Activated CD4-positive, alpha-beta T cell treated with anti-CD3 and anti-CD28 coated beads, Interleukin-2, amount 50 U/mL, for 16 hours (primary cell): ENCODE measurements at places on chromosomes 5 and 9.

- no peak for DNase-seq
Observed at GRCh38 chr9:36780186-36780585, 207.5 kb downstream of the MELK start.

DNA sequence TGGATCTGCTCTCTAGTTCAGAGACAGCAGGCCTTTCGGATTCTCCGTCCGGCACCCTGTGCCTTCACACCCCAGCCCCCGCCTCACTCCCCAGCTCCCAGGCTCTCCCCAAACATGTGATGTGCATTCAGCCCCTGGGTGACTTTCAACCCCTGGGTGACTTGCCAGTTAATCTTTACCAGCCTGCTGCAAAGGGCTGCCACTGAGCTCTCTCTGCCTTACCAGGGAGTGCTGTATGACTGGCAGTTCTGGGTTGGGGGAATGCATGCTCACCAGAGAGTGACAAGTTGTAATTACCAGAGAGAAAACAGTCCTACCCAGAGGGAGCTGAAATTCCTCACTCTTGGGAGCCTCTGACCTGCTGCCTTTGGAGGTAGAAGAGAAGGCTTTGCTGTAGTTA lies 4.9 kb upstream of the ADRA1B start:
- no peak for DNase-seq

- DNase-seq = no peak
Observed at GRCh38 chr9:93085676-93086075, 10.3 kb upstream of the CARD19 start.

DNA sequence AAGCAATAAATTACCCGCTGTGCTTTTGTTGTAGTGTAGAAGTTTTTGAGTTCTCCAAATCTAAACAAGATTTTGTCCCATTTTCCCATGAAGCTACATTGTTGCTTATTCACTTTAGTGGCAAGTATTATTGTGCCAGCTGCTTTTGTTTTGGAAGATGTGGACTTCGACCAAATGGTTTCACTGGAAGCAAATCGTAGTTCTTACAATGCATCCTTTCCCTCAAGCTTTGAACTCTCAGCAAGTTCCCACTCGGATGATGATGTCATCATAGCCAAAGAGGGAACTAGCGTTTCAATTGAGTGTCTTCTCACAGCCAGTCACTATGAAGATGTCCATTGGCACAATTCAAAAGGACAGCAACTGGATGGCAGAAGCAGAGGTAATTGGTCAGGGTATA lies 10.9 kb downstream of the MFAP3 start:
- DNase-seq = no peak
